ENCODE measurements at places on chromosomes 4 and X. TPM values are rescaled to one million over a fixed set of nuclear protein-coding genes. Genes with fewer than 3 reads are reported as not detected.

Gene CDS1
- total RNA-seq: not detected

Gene FGFBP1
- not detected for total RNA-seq

Gene MAGEB2
- not detected for total RNA-seq

Gene KCNE5
- 0.31 TPM for total RNA-seq

Gene TAF7L
- 1.1 TPM for total RNA-seq
